Endodermal cell (in vitro differentiated cells): ENCODE measurements at places on chromosomes 12 and 14. TPM values are rescaled to one million over a fixed set of nuclear protein-coding genes. Genes with fewer than 3 reads are reported as not detected.

- H3K27me3 ChIP-seq, result no peaks in the 10 kb centered on the region
- H3K36me3 ChIP-seq, result no peaks in the 10 kb centered on the region
- H3K4me1 ChIP-seq, result no peaks in the 10 kb centered on the region
- no peak for DNase-seq
- H3K4me3 ChIP-seq, result no peak overlapping the region
- no peak overlapping the region for H3K27ac ChIP-seq
Observed at GRCh38 chr12:97616946-97617345, 154.3 kb downstream of the RMST start.

DNA sequence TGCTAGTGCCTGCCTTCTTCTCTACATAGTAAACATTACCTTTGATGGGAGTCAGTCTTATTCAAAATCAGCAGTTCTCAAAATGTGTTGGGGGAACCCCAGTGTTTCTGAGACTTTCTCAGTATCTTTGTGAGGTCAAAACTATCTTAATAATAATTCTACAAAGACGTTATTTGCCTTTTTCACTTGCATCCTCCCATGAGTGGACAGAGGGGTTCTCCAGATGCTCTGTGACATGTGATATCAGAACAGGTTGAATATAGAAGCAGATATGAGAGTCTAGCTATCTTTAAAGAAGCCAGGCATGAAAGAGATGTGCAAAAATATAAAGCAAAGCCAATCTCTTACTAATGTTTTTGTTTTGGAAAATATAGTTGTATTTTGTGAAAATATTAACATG lies 144.7 kb downstream of the KTN1 start:
- no peak overlapping the region for H3K4me3 ChIP-seq
- no peak for DNase-seq
- H3K4me1 ChIP-seq, result no peaks in the 10 kb centered on the region
- no peaks in the 10 kb centered on the region for H3K36me3 ChIP-seq

DNA sequence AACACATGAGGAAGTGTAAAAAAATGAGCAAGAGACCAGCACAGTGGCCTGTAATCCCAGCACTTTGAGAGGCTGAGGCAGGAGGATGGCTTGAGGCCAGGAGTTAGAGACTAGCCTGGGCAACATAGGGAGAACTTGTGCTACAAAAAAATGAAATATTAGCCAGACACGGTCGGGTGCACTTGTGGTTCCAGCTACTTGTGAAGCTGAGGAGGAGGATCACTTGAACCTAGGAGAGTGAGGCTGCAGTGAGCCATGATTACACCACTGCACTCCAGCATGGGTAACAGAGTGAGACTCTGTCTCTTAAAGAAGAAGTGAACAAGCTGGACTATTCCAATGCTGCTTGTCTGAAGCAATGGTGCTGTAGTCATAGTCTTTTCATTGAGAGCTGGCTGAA lies 36.3 kb upstream of the MAP3K9 start:
- H3K27me3 ChIP-seq, result no peaks in the 10 kb centered on the region
- DNase-seq, result peak; percentile 11
- no peaks in the 10 kb centered on the region for H3K36me3 ChIP-seq
- H3K4me1 ChIP-seq, result no peaks in the 10 kb centered on the region
- no peak overlapping the region for H3K27ac ChIP-seq

DNA sequence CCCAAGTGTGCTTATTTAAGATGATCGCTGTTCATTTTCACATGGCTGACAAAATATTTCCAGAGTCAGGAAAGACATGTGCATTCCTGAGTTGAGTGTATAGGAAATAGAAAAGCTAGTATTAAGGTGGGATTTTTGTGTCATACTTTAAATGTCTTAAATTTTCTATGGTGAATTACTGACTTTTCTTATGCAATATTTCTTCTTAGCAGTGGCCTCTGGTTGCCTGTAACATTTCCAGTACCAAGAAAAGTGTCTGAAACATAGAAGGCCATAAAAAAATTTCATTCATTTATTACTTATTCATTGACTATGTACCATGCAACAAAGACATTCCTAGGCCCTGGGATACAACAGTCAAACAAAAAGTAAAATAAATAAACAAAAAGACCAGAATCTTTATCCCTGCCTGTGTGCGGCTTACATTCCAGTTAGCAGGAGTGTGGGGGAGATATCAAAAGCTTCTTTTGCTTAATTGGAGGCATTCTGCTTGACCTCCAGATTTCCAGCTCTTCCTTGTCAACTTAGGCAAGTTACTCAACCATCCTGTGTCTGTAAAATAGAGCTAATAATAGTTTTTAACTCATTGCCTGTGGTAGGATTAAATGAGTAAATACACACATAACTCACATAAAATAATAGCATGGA lies 216.3 kb upstream of the FLRT2 start:
- H3K36me3 ChIP-seq, result no peaks in the 10 kb centered on the region
- H3K27me3 ChIP-seq, result no peaks in the 10 kb centered on the region
- no peaks in the 10 kb centered on the region for H3K4me1 ChIP-seq
- no peak overlapping the region for H3K4me3 ChIP-seq

DNA sequence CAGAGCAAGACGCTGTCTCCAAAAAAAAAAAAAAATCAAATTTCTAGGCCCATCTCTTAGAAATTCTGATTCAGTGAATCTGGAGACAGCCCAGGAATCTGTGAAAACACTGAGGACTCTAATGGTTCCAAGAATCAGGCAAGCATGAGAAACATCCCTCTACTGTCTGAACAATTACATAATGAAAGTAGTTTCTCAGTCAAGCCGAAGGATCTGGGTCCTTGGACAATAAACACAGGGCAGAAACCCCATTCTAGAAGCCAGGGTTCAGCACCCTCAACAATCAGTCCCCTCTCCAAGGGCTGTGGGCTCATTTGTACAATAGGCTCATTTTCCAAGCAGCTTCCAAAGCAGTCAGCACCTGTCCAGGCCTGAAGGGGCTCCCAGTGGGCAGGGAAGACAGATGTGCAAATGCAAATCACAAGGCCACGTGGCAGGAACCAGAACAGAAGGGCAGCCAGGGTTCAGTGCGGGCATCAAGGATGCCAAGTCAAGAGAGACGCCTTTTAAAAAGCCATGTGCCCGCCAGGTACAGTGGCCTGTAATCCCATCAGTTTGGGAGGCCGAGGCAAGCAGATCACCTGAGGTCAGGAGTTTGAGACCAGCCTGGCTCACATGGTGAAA lies 96.1 kb downstream of the KSR2 start:
- no peak for DNase-seq
- no peak overlapping the region for H3K4me3 ChIP-seq
- H3K27me3 ChIP-seq, result no peaks in the 10 kb centered on the region
- no peak overlapping the region for H3K27ac ChIP-seq
- peaks cover 6% of the 10 kb centered on the region for H3K4me1 ChIP-seq
- no peaks in the 10 kb centered on the region for H3K36me3 ChIP-seq

DNA sequence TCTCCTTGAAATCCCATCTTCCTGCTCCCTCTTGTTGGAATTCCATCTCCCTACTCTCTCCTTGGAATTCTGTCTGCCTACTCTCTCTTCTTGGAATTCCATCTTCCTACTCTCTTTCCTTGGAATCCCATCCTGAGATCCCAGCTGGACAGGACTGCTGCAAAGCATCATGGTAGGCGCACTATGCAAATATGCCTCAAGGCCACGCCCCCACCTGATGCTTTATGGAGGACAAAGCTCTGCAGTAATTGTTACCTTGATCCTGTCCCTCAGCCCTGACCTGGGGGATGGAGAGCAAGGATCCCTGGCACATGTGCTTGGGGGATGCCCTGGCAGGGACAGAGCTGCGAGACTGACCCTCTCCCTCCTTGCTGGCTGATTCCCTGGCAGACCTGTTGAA lies 185.6 kb downstream of the TBX5 start:
- no peak overlapping the region for H3K4me3 ChIP-seq
- no peaks in the 10 kb centered on the region for H3K4me1 ChIP-seq

- H3K36me3 ChIP-seq, result no peaks in the 10 kb centered on the region
- no peaks in the 10 kb centered on the region for H3K4me1 ChIP-seq
Observed at GRCh38 chr12:59386236-59386635, 209.6 kb upstream of the SLC16A7 start.

DNA sequence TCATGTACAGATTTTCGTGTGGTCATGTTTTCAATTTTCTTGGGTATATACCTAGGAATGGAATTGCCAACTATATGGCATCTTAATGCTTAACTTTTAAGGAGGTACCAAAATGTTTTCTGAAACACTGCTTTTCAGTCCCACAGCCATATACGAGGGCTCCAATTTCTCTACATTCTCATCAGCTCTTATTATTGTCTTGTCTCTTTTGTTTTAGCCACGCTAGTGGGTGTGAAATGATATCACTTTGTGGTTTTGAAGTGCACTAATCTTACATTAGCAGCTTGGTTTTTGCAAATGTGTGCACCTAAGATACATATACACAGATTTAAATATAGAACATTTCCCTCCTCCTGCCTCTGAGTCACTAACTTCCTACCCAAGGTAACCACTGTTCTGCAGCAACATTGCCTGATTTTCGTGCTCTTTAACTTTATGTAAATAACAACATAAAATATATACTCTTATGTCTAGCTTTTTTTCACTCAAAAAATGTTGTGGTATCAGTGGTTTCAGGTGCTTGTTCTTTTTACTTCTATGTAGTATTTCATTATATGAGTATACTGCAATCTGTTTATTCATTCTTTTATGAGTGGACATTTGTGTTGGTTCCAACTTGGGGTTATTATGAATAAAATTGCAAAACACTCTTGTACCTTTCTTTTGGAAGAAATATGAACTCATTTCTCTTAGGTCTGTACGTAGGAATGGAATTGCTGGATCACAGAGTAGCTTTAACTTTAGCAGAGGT lies 73.1 kb downstream of the ZFP36L1 start:
- H3K4me3 ChIP-seq, result no peak overlapping the region
- H3K27me3 ChIP-seq, result no peaks in the 10 kb centered on the region
- peaks cover 5% of the 10 kb centered on the region for H3K4me1 ChIP-seq
- DNase-seq, result no peak
- H3K36me3 ChIP-seq, result no peaks in the 10 kb centered on the region

Gene HOXC12
- total RNA-seq, result not detected in 3 replicates

Gene MYL2
- total RNA-seq, result 0.50 to 0.89 TPM in 2 of 3 replicates, not detected in the other

Gene PPP4R4
- 2.6 and 4.6 TPM in 2 replicates for total RNA-seq

Gene KRT86
- total RNA-seq, result not detected in 2 replicates
